ENCODE measurements at places on chromosomes 11 and 22.
A peak's percentile ranks its signal among the peaks of the same experiment; 100 is the strongest.

- DNase-seq = no peak
These were observed 31.5 kb downstream of the FAM168A start for GRCh38 chr11:73566422-73566821.

GRCh38 chr11:70857894-70858293, 394.5 kb downstream of the SHANK2 start:
- no peak for DNase-seq

- no peak for DNase-seq
These were observed 189.5 kb downstream of the DDX10 start for GRCh38 chr11:108854346-108854745.

DNA sequence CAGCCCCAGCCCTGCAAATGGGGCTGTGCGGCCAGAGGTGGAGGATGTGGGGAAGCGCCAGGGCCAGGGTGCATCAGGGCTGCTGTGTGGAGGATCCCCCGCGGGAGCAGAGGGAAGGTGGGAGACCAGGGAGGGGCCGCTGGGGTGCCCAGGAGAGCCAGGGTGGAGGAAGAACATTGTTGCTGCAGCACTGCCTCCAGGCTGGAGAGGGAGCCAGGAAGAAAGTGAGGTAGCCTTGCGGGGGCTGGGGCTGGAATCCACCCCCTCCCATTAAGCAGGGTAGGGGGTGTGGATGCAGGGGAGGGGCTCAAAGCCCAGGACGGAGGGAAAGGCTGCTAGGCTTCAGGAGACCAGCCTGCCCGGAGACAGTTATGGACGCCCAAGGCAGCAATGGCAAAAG, 15.0 kb downstream of the CABP7 start:
- DNase-seq = no peak

DNA sequence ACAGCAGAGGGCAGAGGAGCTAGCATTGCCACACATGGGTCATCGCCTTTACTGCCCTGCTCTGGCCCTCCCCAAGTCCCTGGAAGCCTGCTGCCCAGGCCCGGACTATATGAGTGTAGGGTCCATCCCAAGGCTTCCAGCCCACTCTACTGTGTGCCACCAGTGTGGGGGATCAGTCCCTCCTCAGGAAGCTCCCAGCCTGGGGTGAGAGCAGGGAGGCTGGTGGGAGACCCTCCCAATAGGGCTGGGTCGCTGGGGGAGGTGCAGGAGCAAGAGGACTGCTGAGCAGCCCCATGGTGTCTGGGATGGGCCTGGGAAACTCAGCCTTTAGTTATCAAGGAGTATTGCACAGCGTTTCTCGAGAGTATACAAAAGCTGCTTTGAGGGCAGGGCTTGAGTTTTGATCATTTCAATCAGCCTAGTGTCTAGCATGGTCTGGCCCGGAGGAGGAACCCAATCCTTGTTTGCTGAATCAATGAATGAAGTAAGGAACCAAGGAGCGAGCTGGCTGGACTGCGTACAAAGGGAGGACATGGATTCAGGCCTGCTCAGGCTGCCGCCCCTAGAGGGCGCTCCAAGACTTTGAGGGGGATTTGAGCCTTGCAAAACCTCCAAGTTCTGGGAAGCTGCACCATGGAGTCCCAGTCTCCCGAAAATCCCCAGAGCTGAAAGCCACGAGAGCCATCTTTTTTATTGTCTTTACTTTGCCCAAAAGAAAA, 89.0 kb upstream of the PARVA start:
- peak; percentile 56 for DNase-seq

- no peak for DNase-seq
These were observed 98.3 kb downstream of the EMSY start for GRCh38 chr11:76543006-76543703.

DNA sequence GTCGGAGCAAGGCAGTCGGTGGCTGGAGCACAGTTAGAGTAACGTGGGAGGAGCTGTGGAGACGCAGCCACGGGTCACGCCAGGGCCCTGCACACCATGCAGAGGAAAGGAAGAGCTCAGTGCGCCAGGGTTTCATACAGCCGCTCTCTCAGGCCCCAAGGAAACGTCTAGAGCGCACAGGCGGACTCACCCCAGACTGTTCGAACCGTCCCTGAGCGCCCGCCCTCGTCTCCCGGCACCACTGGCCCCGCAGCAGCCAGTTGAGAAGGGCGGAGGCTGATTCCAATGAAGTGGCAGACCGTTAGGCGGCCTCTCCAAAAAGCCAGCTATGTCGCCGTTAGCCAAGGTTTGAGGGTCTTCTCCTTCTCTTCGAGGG, 483 bp upstream of the HYLS1 start:
- no peak for DNase-seq

DNA sequence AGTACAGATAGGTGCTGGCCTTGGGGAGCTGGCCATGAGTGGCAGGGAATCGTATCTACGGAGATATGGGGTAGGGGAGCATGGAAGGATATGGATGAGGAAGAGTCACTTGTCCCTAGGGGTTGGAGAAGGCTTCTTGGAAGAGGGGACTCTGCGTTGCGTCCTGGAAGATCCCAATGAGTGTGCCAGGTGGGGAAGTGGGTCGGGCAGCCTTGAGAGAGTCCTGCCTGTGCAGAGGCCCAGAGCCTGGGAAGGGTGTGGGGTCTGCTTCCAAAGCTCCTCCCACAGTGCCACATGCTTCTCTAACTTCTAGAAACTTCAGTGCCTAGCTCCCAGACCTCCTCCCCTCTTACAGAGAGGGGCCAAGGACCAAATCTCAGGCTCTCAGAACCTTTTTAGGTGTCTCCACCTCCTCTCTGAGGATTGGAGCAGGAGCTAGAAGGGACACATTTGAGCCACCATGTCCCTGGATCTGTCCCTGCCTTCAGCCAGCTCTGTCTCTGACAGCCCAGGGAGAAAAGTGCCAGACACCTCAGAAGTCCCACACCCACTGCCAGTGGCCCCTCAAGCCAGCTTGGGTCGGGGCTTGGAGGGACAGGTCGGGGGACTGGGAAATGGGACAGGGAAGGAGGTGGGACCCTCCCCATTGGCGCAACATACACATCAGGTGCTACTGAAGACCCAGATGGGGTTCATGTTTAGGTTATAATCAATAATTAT, 11.0 kb downstream of the RHBDD3 start:
- no peak for DNase-seq

DNA sequence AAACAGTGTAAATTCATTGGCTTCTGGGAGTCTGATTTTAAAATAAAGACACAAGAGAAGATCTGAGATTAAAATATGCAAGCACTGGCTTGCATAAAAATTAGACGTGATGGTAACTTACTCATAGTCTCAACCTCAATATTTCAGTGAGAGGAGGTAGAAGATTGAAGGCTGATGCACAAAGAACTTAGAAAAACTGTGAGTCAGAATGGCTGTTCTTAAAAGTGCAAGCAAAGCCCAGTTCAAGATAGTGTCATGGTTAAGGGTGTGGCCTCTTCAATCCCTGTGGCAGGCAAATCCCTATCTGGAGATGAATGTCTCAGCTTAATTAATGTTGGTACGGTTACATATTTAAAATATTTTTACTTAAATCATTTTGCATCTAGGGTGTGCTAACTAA, 33.6 kb upstream of the FIBIN start:
- DNase-seq = no peak

DNA sequence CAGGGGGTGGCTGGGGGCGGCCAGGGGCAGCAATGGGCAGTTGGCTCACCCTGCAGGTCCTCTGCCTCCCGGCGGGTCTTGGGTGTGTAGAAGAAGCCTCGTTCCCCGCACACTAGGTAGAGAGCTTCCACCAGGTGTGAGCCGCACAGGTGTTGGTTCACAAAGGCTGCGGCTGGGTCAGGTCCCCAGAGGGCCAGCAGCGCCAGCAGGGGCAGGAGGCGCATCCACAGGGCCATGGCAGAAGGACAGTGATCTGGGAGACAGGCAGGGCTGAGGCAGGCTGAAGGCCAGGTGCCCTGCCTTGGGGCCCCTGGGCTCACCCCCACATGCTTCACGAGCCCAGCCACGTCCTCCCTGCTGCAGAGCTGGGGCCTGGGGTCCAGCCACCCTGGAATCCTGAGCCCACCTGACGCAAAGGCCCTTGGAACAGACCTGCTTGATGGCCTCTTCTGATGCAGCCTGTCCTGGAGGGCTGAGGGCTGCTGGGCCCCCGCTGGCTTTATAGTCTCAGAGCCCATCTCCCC, at the start of gene INS:
TSS of gene INS (minus strand) at position 474 of the 524 bp plus-strand sequence. CDS start at position 236, 238 bp downstream.
- no peak for DNase-seq

Measured in anterior cingulate cortex (tissue), 58 donors.